ENCODE measurements at places on chromosomes 2 and 18.

- no peak overlapping the region for H3K4me3 ChIP-seq
- H3K36me3 ChIP-seq: no peaks in the 10 kb centered on the region
- peaks cover 19% of the 10 kb centered on the region for H3K27me3 ChIP-seq
- no peak overlapping the region for H3K27ac ChIP-seq
- H3K4me1 ChIP-seq: no peaks in the 10 kb centered on the region
Measured at GRCh38 chr2:132009874-132010521, 151.8 kb downstream of the ANKRD30BL start.

GRCh38 chr2:84697895-84698294 lies 181.6 kb downstream of the DNAH6 start:
- H3K27me3 ChIP-seq: no peaks in the 10 kb centered on the region
- peaks cover 14% of the 10 kb centered on the region for H3K36me3 ChIP-seq
- no peak for DNase-seq
- no peak overlapping the region for H3K4me3 ChIP-seq

GRCh38 chr2:213733893-213734292 lies 449.6 kb downstream of the SPAG16 start:
- no peaks in the 10 kb centered on the region for H3K36me3 ChIP-seq
- H3K4me1 ChIP-seq: no peaks in the 10 kb centered on the region
- no peak overlapping the region for H3K27ac ChIP-seq
- no peaks in the 10 kb centered on the region for H3K27me3 ChIP-seq
- DNase-seq: no peak

- H3K36me3 ChIP-seq: peaks cover 85% of the 10 kb centered on the region
- peak overlapping the region; percentile 58 for H3K27ac ChIP-seq
- H3K27me3 ChIP-seq: no peaks in the 10 kb centered on the region
- no peak for DNase-seq
Measured at GRCh38 chr2:203734276-203734983, 28.0 kb downstream of the CD28 start.

- H3K4me1 ChIP-seq: peaks cover 61% of the 10 kb centered on the region
- H3K36me3 ChIP-seq: peaks cover 25% of the 10 kb centered on the region
- peak overlapping the region; percentile 10 for H3K4me3 ChIP-seq
- H3K27ac ChIP-seq: peak overlapping the region; percentile 97
Measured at GRCh38 chr2:191152482-191153240, 1.9 kb upstream of the STAT4 start.

DNA sequence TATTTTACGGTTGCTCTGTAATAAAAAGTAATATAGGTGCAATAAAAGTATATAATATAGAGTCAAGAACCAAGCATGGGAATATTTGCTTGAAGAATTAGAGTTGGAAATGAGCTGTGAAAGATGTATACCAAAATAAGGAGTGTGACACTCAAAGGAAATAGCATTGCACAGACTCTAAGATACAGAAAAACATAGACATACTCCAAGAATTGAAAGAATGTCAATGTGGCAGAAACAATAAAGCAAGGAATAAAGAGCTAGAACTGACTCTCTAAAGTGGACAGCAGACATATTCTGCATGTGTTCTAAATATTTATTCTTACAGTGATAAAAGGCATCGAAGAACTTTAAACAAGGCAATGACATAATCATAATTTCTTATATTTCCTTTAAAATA lies 561.1 kb upstream of the SETBP1 start:
- H3K4me1 ChIP-seq: no peaks in the 10 kb centered on the region
- H3K4me3 ChIP-seq: no peak overlapping the region
- no peaks in the 10 kb centered on the region for H3K27me3 ChIP-seq
- H3K27ac ChIP-seq: no peak overlapping the region

DNA sequence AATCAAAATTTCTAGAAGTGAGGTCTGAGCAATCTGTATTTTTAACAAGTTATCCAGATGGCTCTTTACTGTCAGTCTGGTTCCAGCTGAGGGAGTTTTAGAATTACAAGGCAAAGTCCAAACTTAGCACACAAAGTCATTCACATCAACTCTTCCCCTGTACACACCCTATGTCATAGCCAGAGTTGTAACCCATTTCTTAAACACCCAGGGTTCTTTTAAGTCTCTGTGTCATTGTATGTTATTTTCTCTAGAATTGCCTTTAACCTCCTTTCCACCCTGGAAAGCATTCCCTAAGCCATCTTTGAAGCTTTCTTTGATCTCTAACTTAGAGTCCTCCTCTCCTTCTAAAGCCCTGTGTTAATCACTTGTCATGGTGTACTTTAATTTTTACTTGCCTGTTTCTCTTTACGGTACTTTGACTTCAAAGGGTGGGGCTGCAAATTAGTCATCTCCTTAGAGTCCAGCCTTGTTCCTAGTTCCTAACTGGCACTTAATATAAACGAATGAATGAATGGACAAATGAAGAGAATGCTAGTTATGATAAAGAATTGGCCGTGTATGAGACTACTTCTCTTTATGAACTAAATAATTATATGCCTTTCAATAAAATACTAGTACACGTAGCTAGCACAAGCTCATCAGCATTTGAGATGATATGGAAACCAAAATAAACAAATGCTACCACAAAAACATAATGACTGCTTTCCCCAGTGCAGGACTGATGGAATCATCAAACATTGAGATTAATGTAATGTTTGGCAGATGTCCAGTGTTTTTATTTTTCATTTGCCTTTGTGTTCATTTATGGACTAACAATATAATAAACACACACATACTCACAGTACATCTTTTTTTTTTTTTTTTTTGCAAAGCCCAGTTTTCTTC lies 11.9 kb upstream of the ACTR3 start:
- peak overlapping the region; percentile 52 for H3K4me3 ChIP-seq
- H3K36me3 ChIP-seq: peaks cover 47% of the 10 kb centered on the region
- peak overlapping the region; percentile 89 for H3K27ac ChIP-seq
- H3K27me3 ChIP-seq: no peaks in the 10 kb centered on the region
- H3K4me1 ChIP-seq: peaks cover 71% of the 10 kb centered on the region
- DNase-seq: no peak

DNA sequence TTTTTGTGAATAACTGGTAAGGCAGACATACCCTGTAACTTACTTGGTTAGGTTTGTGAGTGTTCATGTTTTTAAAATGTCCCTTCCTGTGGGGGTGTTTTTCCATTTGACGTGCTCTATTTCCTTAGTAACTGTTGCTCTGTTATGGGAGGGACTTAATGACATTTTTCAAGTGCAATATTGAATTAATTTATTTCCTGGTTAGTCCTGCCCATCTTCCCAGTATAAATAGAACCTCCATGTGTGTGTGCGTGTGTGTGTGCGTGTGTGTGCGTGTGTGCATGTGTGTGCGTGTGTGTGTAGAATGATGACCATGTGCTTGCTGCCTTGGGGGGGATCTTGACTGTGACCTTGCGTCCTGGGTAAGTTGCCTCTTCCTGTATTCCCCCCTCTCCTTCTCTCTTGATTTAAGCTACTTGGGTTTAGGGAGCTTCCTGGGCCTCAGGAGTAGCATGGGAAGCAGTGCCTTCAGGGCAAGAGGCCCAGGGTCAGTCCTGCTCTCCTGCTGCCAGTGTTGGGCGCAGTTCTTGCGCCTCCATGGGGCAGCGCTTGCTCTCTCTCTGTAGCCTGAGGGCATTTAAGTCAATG lies 163.9 kb downstream of the LDLRAD4 start:
- DNase-seq: peak; percentile 49
- H3K27ac ChIP-seq: peak overlapping the region; percentile 92
- no peaks in the 10 kb centered on the region for H3K27me3 ChIP-seq
- H3K4me1 ChIP-seq: peaks cover 51% of the 10 kb centered on the region

DNA sequence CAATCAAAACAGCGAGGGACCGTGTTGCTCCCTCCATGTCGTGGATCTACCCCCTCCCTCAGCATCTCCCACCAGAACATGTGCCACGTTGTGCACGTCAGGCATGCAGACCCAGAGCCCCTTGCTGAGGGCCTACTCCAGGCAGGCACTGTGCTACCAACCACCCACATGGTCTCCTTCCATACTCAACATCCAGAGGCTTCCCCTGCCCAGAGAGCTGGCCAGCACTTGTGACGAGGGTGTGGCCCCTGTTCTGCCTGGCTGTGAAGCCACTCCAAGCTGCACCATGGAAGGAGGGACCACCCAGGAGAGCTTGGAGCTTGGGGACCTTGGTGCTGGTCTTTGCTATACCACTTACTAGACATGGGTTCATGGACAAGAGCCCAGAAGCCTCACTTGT lies 40.5 kb downstream of the REEP1 start:
- H3K27me3 ChIP-seq: peaks cover 27% of the 10 kb centered on the region
- no peak overlapping the region for H3K27ac ChIP-seq
- no peaks in the 10 kb centered on the region for H3K4me1 ChIP-seq
- DNase-seq: no peak
- H3K36me3 ChIP-seq: no peaks in the 10 kb centered on the region

DNA sequence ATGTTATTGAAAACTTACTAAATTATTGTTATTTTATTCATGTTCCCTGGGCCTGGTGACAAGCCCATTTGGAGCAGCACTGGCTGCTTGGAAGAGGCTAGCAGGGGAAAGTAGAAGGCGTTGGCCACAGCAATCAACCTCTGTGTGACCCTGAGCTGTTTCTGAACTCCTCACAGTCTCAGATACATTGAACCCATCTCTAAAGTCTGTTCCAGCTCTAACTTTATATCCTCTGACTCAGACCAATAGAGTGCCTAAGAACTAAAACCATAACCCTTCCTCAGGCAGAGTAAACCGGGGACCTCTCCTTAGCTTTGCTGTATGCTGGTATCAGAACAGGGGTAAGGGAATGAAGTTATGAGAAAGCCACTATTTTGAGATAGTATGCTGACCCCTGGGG lies 96.4 kb upstream of the NOL4 start:
- DNase-seq: no peak
- H3K27me3 ChIP-seq: no peaks in the 10 kb centered on the region
- no peak overlapping the region for H3K27ac ChIP-seq
- H3K4me3 ChIP-seq: no peak overlapping the region
- no peaks in the 10 kb centered on the region for H3K36me3 ChIP-seq

DNA sequence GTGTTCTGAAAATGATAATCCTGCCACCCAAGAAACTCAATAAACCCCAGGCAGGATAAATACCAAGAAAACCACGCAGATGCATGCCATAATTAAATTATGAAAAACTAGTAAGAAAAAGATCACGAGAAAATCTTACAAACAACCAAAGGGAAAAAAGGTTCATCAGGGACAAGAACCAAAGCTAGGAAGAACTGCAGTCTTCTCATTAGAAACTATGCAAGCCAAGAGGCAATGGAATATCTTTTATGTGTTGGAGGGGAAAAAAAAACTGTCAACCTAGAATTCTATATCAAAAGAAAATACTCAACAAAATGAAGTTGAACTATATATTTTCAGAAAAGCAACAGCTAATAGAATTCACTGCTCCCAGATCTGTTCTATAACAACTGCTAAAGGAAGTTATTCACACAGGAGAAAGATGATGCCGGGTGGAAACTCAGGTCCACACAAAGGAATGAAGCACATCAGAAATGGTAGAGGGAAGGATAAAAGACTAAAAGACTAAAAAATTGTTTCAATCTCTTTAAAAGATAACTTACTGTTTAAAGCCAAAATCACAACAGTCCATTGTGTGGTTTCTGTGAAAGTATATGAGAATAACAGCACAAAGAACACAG lies 55.0 kb downstream of the NDUFA10 start:
- H3K4me1 ChIP-seq: no peaks in the 10 kb centered on the region
- H3K36me3 ChIP-seq: peaks cover 68% of the 10 kb centered on the region
- no peak for DNase-seq
- H3K27me3 ChIP-seq: no peaks in the 10 kb centered on the region

DNA sequence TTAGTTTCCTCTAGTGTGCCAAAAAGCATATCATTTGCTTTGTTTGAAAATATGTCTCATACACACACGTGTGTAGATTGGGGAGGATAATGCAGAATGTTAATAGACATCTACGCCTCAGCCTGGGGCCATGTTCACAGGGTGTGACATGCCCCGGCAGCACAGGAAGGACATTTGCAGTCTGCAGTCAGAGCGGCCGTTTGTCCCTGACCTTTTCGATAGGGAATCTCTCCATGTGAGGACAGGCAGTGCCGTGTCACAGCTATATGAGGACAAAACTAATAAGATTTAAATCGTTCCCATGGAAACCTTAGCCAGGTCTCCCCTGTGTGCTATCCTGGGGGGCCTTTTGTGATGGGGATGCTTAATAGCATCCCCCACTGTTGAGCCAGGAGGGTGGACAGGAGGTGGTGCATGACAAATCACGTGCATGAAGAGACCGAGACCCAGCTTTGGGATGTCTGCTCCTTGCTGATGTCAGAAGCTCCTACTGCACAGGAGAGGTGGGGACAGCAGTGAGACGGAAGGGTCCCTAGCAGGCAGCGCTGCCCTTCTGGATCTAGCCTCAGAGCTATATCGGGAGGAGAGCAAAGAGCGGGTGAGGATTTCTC lies 100.6 kb downstream of the RNF144A start:
- no peak overlapping the region for H3K4me3 ChIP-seq
- no peak for DNase-seq
- H3K4me1 ChIP-seq: peaks cover 7% of the 10 kb centered on the region
- H3K36me3 ChIP-seq: peaks cover 61% of the 10 kb centered on the region
- no peak overlapping the region for H3K27ac ChIP-seq
- no peaks in the 10 kb centered on the region for H3K27me3 ChIP-seq

- DNase-seq: no peak
- peak overlapping the region; percentile 42 for H3K4me3 ChIP-seq
- H3K4me1 ChIP-seq: peaks cover 73% of the 10 kb centered on the region
- H3K36me3 ChIP-seq: peaks cover 75% of the 10 kb centered on the region
Measured at GRCh38 chr2:120227111-120227991, 4.2 kb upstream of the TMEM185B start.

GRCh38 chr2:17520761-17521160 lies 2.5 kb upstream of the RAD51AP2 start:
- no peaks in the 10 kb centered on the region for H3K4me1 ChIP-seq
- DNase-seq: no peak
- no peaks in the 10 kb centered on the region for H3K36me3 ChIP-seq

DNA sequence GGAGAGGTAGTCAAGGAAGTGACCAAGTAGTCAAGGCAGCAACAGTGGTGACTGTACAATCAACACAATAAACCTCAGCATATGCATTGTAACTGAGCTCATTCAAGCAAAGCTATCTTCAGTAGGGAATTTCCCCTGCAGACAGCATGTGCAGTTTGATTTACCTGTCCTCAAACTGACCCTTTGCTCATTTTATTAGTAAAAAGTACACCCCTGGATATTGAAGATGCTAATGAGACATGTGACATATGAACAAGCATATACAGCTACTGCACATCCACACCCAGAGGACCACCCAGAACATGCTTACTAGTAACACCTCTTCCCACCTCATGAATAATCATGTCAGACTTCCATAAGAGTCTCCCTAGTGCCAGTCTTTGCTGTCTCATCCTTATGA lies 15.4 kb downstream of the C2orf81 start:
- no peak overlapping the region for H3K27ac ChIP-seq
- no peaks in the 10 kb centered on the region for H3K4me1 ChIP-seq
- no peaks in the 10 kb centered on the region for H3K36me3 ChIP-seq
- H3K27me3 ChIP-seq: peaks cover 12% of the 10 kb centered on the region

DNA sequence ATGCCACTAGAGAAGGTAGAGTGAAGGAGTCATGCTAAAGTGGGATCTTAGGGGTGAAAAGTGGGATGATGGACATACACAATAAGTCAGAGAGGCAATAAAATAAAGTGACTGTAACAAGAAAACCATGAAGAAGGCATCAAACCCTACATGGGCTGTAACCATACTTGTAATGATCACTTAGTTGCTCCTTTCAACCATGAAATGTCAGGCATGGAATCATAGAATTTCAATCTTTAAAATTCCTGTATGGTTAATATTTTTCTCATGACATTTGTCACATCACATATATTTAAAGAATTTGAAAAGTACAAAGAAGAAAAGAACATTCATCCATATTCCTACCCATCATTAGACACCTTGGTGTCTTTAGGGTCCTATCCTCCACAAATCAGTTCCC lies 20.9 kb upstream of the SETBP1 start:
- no peak for DNase-seq
- H3K4me3 ChIP-seq: no peak overlapping the region
- H3K36me3 ChIP-seq: no peaks in the 10 kb centered on the region
- H3K4me1 ChIP-seq: no peaks in the 10 kb centered on the region
- no peak overlapping the region for H3K27ac ChIP-seq
- H3K27me3 ChIP-seq: peaks cover 5% of the 10 kb centered on the region

All from activated CD8-positive, alpha-beta T cell treated with anti-CD3 and anti-CD28 coated beads, Interleukin-2, amount 10 ng/mL, durations not matched to agents 7 days and 5 days (primary cell).